ENCODE measurements at places on chromosomes 1 and 21. TPM values are rescaled to one million over a fixed set of nuclear protein-coding genes. Genes with fewer than 3 reads are reported as not detected.

- no peak for DNase-seq
Measured at GRCh38 chr1:157311730-157312081, 173.5 kb upstream of the ETV3 start.

- no peak for DNase-seq
Measured at GRCh38 chr1:29292344-29292743, 56.0 kb downstream of the PTPRU start.

DNA sequence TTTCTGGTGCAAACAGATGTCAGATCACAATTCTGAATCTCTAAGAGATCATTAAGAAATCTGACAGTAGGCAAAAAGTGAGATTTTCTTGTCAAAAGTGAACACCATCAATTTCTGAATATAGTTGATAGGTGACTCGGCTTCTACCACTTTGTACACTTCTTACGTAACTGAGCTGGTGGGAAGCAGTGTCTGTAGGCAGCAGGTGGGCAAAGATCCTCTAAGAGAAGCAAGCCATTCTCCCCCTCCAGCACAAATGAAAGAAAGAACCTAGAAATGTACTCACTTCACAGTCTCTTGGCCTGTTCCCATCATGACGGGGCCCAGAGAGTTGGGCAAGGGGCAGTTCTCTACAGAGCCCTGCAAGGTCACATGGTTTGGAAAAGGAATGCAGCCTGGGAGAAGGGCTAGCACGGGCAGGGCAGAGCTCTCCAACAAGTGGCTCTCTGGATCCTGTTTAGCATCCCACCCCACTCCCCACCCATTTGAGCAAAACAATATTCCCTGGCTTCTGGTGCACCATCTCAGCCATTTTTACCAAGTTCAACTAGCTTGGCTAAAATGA is 412.6 kb downstream of the LTN1 start:
- DNase-seq, result no peak

- no peak for DNase-seq
Measured at GRCh38 chr21:25427828-25428227, 179.5 kb downstream of the MRPL39 start.

GRCh38 chr1:167681024-167681423 is 40.8 kb upstream of the MPZL1 start:
- no peak for DNase-seq

DNA sequence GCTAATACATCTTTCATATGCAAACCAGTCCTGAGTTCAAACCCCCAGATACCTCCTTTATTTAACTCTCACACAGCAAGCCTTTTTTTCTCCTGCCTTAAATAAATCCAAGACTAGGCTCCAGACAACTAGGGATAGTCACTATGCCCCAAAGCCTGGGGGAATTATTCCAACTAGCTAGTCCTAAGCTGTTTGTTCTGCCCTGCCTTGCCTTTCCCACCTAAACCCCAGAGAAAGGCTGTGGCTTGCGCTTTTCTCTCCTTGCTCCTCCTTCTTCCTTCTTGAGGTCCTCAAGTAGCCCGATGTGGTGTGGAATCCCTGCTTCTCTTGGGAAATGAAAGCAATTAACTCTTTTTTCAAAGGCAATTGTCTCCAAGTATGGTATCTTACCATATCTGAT is 31.8 kb downstream of the C1orf87 start:
- no peak for DNase-seq

- DNase-seq, result no peak
Measured at GRCh38 chr1:186089940-186090339, 285.1 kb downstream of the TPR start.

DNA sequence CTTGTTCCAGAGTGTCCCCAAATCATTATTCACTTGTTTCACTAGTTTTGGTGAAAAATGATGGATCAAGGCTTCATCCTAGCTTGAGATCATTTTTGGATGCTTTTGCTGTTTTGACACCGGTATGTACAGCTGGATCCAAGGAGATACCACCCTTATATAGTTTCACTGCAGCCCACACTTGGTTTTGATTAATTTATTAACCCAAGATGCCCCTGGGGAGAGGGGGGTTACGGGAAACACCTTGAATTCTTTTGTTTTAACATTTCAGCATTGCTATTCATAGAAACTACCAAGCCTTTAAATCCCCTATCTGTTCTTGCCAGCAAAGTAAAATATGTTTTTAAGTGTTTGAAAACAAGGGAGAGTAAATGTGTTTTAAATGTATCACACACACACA is 457.7 kb upstream of the RUNX1 start:
- no peak for DNase-seq

DNA sequence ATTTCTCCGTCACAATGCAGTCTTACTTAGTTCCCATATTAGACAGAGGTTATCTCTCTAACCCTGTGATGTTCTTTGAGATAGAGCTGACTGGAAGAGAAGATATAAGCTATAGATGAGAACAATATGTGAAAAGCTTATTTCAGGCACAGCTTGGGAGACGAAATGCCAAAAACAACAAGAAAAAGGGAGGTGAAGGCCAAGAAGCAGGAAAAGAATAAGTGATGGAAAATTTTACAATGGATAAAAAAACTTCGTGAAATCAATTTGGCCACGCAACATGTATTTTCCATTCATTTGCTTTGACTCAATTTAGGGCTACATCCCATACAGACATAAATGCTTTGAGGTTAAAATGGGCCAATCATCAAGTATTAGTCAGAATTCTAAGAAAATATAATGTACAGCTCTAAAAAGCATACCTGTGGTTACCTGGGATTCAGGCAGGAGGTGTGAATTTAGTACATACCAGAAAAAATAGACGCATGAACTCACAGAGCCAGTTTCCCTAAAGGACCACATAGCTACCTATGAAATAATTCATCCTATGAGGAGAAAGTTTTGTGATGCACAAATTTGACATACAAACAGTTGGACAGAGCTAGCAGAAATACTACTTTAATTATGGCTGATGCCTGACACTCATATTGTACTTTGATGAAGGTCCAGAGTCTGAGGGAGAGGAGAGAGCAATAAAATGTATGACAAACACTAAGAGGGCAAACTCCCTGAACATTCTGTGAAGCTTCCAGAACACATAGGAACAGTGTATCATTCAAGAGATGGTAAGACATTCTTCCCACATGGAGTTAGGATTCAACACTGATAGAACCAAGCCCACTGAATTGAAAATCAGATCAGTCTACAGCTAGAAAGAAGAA is 12.1 kb downstream of the RGS1 start:
- DNase-seq, result no peak

- no peak for DNase-seq
Measured at GRCh38 chr21:33362044-33362555, 37.3 kb downstream of the IFNAR1 start.

DNA sequence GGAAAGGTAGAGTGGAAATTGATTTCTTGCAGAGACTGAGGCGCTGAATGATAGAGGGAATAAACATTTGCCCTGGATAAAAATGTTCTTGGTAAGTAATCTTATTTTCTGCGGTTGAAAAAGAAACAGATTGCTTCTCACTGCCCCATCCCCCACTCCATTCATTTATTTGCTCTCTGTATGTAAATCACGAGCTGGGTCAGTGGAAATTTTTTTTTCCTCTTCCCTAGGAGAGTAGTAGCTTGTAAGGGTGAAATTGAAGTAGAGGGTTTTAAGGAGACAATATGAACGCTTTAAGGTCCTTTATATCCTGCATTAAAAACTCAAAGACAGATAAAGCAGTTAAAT is 1.4 kb upstream of the BRINP3 start:
- no peak for DNase-seq

DNA sequence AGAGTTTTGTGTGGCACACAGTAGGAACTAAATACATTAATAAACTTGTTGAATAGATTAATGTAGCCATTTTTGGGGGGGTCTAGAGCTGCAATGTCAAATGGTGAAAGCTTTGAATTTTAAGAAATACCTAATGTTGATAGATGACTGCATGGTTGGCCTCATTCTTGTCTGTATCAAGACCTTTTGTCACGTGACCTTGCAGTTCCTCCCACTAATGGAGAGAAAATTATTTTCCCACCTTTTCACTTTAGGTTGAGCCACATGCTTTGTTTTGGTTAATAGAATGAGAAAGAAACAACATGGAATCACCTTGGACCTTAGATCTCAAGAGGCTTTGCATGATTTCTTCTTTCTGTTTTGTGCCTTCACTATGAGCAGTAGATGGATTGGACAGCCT is 223.6 kb upstream of the DEPDC1 start:
- no peak for DNase-seq

DNA sequence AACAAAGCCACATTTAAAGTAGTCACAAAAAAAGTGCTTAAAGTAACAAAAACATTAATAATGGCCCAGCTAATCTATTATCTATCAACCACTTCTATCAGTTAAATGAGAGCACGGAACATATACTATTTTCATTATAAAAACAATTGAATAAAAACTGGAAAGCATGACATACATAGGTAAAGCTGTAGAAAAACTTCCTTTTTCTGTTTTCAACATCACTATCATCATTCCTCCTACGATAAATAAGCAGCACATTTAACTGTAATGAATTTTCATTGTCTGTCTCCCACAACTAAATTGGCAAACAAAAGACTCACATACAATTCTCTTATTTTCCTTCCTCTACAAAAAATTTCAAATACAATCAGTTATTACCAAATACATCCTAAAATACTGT is 96.4 kb upstream of the DPH5 start:
- no peak for DNase-seq

GRCh38 chr1:231487019-231487418 is 41.5 kb upstream of the TSNAX start:
- DNase-seq, result no peak

DNA sequence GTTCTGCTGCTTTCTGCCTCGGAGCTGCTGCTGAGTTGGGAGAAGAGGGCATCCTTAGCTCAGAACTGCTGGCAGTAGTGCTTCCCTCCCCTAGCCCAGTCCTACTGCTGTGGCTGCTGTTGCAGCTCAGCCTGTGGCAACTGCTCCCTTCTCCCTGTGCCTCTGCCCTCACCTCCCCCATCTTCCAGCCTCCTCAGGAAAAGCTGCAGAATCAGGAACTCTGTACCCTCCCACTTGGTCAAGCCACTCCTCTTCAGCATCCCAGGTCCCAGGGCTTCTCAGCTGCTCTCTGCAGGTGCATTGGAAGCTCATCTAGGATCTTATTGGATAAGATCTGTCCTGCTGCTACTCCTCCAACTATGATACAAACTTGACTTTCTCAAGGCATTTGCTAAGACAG is 316.7 kb downstream of the BRINP2 start:
- no peak for DNase-seq

GRCh38 chr1:42692911-42693310 is 10.7 kb downstream of the YBX1 start:
- no peak for DNase-seq

DNA sequence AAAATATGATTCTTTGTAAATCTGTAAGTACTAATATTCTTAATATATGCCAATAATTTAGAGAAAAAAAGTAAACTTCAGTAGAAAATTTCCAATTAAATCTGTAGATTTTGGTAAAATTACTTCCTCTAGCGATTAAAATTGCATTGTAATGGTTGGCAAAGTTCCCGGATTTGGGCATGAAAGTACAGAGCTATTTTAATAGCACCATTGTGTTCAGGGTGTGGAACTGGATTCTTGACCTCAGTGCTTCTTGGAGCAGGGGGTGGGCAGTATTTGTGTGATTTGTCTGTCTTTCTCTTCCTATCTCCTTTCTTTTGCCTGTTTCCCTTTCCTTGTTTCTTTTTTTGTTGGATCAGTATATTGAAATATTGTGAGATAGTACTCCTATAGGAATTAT is 72.1 kb downstream of the DNM3 start:
- DNase-seq, result no peak

Gene FAAH
- total RNA-seq, result 0.17 TPM

Gene LCE2A
- total RNA-seq, result not detected

Gene TIE1
- total RNA-seq, result not detected

Gene TMEM269
- 0.12 TPM for total RNA-seq

Gene GJA5
- total RNA-seq, result 37.3 TPM

Gene PADI3
- not detected for total RNA-seq

Gene SLC2A5
- total RNA-seq, result not detected

Gene NBPF8
- 7.9 TPM for total RNA-seq

Gene KRTAP12-2
- not detected for total RNA-seq

Gene ABCA4
- total RNA-seq, result not detected

Gene DENND2C
- total RNA-seq, result 3.1 TPM

Gene IFI44
- 16.9 TPM for total RNA-seq

Data from NCI-H460 (cell line).